ENCODE measurements at places on chromosomes 2 and 18.

GRCh38 chr18:44411262-44411905 lies 269.3 kb upstream of the SETBP1 start:
- no peak for DNase-seq

DNA sequence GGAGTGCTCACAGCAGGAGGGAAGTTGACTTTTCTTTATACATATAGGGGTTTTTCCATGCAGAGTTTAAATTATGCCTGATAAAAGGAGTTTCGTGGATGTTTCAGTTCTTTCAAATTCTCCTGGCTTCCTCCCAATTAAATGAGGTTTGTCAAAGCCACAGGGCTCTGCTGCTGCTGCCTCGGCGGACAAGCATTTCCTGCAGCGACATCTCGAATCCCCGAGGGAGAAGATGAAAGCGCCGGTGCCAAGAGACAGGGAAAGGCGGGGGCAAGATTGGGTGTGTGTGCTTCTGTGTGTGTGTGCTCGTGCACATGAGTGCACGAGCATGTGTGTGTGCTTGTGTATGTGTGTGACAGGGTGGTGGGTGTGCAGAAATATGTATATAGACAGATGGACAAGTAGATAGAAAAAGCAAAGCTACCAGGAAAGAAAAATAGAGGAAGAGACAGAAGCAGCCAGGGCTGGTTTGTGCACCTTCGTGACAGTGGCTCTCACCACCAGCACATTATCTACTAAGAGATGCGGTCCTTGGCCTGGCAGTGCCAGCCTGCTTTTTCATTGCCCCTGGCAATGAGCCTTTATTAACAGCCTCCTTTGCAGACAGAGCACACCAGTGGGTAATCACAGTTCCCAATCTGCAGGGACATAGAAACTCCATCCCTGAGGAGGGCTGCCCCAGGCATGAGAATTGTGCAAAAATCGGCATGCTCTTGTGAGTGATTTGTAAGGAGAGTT lies 76.2 kb downstream of the CDK15 start:
- DNase-seq: peak; percentile 37

DNA sequence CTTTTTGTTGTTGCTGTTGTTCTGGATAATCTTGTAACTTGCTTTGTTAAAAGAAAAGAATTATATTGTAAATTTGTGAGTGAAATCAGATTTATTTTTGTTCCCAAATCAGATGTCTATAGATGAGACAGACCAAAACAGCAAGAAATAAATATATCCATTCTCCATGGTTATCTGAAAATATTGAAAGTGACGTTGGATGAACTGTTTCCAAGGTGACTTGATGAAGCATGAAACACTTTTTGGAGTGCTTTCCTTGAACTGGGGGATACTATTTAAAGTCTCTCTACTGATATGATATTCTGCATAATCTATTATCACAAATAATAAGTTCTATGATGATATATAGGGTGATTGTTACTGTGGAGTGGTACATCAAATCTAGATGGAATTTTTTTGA lies 315.4 kb upstream of the THUMPD2 start:
- DNase-seq: no peak

DNA sequence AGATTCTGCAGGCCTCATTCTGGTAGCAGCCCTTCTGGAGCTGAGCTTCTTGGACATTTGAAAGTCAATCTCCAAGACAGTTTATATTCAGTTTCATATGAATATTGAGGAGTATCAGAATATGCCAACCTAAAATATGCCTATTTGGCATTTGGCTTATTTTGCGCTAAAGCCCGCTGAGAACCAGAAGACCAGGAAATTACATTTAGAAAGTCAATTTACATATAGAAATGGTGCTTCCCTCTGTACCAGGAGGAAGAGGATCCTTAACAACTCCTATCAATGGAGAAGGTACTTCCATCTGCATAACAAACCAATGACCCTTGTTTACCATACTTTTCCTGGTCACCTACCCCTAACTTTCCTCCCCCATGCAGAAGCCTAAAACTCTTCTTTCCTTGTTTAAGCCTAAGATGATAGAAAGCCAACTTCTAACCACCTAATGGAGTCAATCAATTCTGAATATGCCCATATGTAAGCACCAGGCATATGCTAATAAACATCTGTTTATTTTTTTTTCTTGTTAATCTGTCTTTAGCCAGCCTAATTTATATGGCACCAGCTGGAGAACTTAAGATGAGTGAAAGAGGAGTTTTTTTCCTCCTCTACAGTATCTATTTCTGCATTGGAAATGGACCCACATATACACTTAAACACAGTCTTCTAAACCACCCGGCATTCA lies 57.0 kb upstream of the DYNC1I2 start:
- DNase-seq: no peak

DNA sequence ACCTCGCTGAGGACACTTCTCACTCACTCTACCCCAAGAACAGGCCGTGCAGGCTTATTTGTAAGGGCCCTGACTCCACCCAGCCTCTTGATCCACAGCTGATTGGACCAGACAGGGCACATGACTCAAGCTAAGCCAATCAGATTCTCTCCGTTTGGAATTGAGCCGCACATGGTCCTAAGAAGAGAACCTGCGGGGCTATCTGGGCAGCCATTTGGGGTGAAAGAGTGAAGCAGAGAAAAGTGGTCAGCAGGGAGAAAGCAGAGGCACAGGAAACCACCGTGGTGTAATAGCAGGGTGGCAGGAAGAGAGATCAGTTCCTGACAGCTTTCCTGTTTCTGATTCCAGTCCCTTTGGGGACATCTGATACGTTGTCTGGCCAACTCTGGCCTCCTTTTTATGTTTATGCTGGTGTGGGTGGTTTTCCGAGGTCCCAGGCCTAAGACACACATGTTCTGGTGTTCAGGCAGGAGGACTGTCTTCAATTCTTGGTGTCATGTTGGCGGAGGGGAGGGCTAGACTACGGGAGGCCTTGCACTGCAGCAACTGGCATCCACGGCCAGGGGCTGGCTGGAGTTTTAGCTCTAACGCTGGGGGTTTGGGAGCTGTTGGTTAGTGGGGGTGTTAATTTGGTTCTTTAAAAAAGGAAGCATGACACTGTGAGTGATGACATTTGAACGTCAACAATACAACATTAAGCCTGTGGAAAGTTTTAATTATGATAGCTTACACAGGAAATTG lies 26.1 kb upstream of the SPTBN1 start:
- peak; percentile 65 for DNase-seq

GRCh38 chr2:39476524-39476923 lies 39.4 kb upstream of the MAP4K3 start:
- DNase-seq: no peak

GRCh38 chr2:85353876-85354285 lies 447 bp downstream of the RETSAT start:
- no peak for DNase-seq

DNA sequence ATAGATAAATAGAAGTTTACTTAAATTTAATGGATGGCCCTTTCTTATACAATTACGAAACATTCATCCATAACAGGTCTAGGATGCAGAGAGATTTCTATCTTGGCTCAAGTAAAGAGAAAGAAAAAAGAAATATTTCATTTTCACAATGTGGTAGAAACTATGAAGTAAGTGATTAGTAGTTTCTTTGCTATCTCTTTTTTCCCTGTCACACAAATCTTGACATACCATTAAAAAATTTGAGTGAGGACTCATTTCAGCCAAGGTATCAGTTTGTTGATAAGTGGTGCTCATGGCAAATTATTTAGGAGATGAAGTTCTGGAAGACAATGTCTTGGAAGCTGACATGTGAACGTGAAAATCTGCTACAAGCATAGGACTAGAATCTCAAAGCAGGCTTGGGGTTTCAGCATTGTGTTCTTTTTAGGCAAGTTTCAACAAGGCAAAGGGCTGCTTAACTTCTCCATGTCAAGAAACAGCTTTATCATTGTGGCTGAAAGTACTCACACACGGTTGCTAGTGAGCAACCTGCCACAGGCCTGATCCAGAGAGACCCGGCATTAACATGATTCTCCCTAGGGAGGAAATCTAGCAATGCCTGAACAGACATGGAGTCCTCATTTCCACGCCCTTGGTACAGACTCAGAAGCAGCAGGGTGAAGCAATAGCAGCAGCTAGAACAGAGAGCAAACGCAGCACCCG lies 414.6 kb downstream of the DLGAP1 start:
- DNase-seq: no peak
